ENCODE measurements at places on chromosomes 7 and 10.

DNA sequence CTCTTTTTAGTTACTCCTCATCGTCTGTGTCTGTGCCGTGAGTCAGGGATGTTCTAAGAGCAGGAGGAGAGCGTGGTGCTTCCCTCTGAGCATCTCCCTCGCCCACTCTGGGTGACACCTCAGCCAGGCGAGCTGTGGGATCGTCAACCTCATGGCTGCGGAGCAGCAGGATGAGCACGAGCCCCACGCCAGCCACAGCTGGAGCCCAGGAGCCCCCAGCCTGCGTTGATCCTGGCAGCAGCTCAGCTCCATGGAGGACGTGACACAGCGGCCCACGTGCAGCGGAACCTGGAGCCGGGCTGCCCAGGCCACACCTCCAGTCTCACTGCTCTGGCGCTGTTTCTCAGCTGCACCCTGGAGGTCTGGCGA is 512.0 kb downstream of the PTPRN2 start:
- H3K27me3 ChIP-seq, result no peaks in the 10 kb centered on the region
- H3K4me3 ChIP-seq, result no peak overlapping the region
- no peak for DNase-seq

- H3K27ac ChIP-seq, result no peak overlapping the region
- no peaks in the 10 kb centered on the region for H3K4me1 ChIP-seq
- H3K36me3 ChIP-seq, result no peaks in the 10 kb centered on the region
- no peak for DNase-seq
- H3K27me3 ChIP-seq, result no peaks in the 10 kb centered on the region
Observed at GRCh38 chr7:102313997-102314780, 27.5 kb downstream of the SH2B2 start.

GRCh38 chr10:51972733-51973346 is 273.4 kb upstream of the CSTF2T start:
- no peak overlapping the region for H3K27ac ChIP-seq
- no peaks in the 10 kb centered on the region for H3K4me1 ChIP-seq
- no peak overlapping the region for H3K4me3 ChIP-seq

DNA sequence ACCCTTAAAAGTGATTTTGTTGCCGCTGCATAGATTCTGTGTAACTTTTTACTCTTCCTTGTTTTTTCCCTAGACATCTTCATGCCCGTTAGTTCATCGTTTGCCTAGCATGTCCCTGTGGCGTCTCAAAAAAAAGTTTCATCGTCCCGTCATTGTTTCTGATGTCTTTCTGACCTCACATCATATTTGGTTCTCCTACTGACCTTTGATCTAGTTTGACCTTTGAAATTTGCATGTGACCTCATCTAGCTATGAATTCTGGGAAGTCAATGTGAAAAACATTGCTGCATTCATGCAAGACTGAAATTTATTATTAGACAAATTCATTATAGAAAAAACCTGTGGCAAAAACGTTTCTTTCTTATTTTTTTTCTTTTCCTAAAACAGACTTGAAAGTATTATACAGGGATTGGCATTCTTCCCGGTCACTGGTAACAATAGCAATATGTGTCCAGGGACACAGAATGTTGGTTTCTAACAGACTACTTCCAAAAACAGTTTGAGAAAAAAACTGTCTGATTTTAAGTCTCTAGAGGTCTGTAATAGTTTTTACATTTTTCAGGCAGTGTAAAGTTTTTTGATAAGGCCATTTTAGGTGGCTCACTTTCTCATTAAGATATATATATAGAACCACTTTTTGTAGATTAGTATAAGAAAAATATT is 280.9 kb downstream of the USP6NL start:
- peaks cover 32% of the 10 kb centered on the region for H3K36me3 ChIP-seq
- H3K4me3 ChIP-seq, result no peak overlapping the region
- peaks cover 74% of the 10 kb centered on the region for H3K4me1 ChIP-seq
- H3K27ac ChIP-seq, result no peak overlapping the region

DNA sequence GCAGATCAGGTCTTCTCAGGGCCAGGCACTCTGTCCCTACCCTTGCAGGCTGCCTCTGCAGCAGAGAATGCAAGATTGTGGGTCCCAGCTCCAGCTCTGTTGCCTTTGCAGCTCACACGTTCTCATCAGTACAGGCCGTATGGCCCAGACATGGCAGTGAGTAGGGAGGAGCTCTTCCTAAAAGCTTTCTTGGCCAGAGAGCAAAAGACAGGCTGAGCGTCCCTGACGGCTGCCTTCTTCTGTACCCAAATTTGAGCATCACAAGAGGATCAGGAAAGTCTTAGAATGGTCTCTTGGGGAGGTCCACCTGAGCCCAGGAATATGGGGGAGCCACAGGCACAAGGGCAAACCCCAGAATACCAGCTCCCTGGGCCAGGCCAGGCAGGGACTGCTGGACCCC is 266.3 kb upstream of the ZMIZ1 start:
- peak overlapping the region; percentile 73 for H3K27ac ChIP-seq
- H3K4me1 ChIP-seq, result peaks cover 62% of the 10 kb centered on the region
- H3K4me3 ChIP-seq, result no peak overlapping the region
- H3K27me3 ChIP-seq, result no peaks in the 10 kb centered on the region

DNA sequence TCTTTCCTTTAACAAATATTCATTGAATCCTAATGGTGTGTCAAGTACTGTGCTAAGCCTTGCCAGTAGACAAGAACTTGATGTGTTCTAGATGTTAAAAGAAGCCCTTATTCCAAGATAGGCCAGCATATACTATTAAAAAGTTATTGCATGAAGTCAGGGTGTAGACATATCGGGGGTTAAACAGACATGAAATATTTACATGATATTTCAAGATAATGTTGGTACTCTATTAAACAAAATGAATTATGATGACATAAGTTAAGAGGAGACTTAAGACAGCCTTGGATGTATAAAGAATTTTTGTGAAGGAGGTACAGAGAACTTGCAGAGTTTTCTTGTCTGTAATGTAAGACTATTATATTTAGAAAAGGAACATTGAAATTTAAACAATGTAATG is 44.8 kb downstream of the HDAC9 start:
- no peaks in the 10 kb centered on the region for H3K27me3 ChIP-seq
- H3K4me1 ChIP-seq, result no peaks in the 10 kb centered on the region
- H3K36me3 ChIP-seq, result no peaks in the 10 kb centered on the region

DNA sequence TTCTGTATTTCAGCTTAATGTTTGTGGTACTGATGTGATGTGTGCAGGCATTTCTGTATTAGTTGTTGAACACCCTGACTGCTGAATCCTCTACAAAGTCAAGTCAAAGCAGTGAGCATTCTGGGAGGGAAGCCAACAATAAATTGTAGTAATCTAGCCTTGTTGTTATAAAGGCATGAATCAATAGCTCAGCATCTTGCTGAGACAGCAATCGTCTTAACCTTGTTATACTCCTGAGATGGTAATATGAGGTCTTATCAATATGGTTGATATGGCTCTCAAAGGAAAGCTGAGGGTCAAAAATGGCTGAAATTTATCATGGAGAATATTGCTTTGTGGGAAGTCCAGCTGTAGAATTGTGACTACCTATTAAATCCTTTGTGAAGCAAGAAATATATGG is 299.4 kb downstream of the DNAJB9 start:
- H3K27ac ChIP-seq, result no peak overlapping the region
- no peaks in the 10 kb centered on the region for H3K4me1 ChIP-seq
- DNase-seq, result no peak
- no peak overlapping the region for H3K4me3 ChIP-seq
- no peaks in the 10 kb centered on the region for H3K36me3 ChIP-seq

DNA sequence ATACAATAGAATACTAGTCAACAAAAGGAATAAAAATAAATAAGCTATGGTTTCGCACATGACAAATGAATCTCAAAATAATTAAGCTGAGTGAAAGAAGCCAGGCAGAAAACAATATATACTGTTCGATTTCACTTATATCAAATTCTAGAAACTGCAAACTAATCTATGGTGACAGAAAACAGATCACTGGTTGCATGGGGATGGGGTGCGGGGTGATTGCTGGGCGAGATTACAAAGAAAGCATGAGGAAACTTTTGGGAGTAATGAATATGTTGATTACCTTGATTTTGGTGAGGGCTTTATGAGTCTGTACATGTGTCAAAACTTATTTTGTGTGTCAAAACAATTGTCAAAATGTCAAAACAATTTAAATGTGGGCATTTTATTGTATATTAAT is 135.6 kb downstream of the GPR85 start:
- DNase-seq, result no peak
- no peak overlapping the region for H3K27ac ChIP-seq
- H3K27me3 ChIP-seq, result no peaks in the 10 kb centered on the region

DNA sequence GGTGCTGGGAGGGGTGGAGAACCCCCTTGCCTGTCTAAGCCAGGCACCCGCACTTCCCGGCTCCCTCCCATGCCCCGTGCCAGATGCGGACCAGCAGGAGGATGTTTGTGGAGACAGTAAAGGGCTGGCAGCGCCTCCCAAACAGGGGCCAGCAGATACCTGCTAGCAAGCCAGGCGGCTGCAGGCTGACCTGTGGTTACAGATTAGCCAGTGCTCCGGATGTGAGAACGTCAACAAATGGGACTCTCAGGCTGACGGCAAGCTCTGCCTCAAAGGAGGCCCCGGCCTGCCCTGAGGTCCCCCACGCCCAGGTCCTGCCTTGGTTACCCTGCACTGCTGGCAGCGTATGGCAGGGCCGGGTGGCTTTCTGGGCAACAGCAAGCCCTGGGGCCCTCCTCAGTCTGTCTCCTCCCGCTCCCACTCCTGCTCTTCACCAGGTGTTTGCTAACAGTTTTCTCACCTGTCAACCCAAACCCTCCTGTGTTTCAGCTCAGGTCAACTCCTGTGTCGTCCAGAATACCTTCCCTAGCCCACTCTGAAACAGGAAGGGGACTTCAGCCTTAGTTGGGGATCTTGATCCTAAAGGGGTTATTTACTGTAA is 85.4 kb downstream of the NEURL1 start:
- H3K36me3 ChIP-seq, result no peaks in the 10 kb centered on the region
- H3K27me3 ChIP-seq, result no peaks in the 10 kb centered on the region
- H3K27ac ChIP-seq, result no peak overlapping the region
- no peak overlapping the region for H3K4me3 ChIP-seq
- DNase-seq, result no peak

DNA sequence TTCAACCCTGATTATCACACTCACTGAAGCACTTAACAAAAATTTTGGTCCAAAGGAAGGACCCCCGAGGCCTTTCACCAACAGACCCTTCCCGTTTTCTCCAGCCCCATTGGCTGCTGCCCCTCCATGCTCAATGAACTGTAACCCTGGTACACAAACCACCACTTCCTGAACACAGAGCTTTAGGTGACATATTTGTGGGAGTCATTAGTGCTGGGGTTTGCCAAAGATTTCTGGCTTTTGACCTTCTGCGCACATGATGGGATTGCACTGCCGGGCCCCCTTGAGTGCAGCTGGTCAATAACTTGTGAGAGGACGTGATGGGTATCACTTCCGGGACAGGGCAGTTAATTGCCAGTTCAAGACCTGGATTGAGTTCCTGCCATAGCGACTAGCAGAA is 9.0 kb upstream of the CAMK1D start:
- H3K27ac ChIP-seq, result no peak overlapping the region
- H3K4me1 ChIP-seq, result no peaks in the 10 kb centered on the region
- no peak overlapping the region for H3K4me3 ChIP-seq
- DNase-seq, result no peak
- no peaks in the 10 kb centered on the region for H3K36me3 ChIP-seq

GRCh38 chr10:10663622-10664021 is 354.1 kb upstream of the CELF2 start:
- H3K4me3 ChIP-seq, result no peak overlapping the region
- H3K27me3 ChIP-seq, result no peaks in the 10 kb centered on the region
- H3K4me1 ChIP-seq, result peaks cover under 1% of the 10 kb centered on the region
- peak overlapping the region; percentile 77 for H3K27ac ChIP-seq
- DNase-seq, result no peak
- H3K36me3 ChIP-seq, result no peaks in the 10 kb centered on the region

DNA sequence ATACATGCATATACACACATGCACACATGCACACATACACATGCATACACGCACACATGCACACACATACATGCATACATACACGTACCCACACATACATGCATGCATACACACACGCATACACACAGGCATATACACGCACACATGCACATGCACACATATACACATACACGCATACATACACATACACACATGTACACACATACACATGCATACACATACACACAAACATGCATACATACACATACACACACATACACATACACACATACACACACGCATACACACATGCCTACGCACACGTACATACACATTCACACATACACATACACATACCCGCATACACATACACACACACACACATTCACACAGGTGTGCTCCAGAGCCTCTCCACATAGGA is 81.0 kb upstream of the KMT2E start:
- H3K36me3 ChIP-seq, result no peaks in the 10 kb centered on the region
- H3K4me3 ChIP-seq, result no peak overlapping the region
- peaks cover 8% of the 10 kb centered on the region for H3K4me1 ChIP-seq
- DNase-seq, result no peak
- no peak overlapping the region for H3K27ac ChIP-seq

DNA sequence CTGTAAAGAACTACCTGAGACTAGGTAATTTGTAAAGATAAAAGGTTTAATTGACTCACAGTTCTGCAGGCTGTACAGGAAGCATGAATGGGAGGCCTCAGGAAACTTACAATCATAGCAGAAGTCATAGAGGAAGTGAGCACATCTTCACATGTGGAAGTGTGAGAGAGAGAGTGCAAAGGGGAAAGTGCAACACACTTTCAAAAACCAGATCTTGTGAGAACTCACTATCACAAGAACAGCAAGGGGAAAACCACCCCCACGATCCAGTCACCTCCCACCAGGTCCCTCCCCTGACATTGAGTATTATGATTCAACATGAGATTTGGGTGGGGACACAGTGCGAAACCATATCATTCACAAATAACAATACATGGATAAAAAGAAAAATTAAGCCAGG is 24.5 kb downstream of the AVL9 start:
- H3K27ac ChIP-seq, result no peak overlapping the region
- H3K4me1 ChIP-seq, result peaks cover 10% of the 10 kb centered on the region
- no peaks in the 10 kb centered on the region for H3K36me3 ChIP-seq
- no peaks in the 10 kb centered on the region for H3K27me3 ChIP-seq
- DNase-seq, result no peak

DNA sequence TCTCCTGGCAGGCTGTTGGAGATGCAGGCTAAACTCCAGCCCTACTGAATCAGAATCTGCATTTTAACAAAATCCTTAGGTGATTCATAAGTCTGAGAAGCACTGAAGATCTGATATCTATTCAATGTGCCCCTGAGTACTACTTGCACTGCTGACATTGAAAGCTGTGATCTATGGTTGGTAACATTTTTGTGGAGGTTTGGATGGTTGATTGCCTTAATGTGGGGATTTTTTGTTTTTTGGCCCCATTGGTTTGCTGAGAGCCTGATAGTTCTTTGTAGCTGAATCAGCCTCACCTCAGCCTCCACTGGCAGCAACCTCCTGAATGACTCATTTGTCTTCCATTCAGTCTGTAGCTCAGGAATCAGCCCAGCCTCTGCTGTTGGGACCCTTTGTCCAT is 14.7 kb upstream of the LRRN3 start:
- H3K4me3 ChIP-seq, result no peak overlapping the region
- no peak overlapping the region for H3K27ac ChIP-seq
- H3K36me3 ChIP-seq, result no peaks in the 10 kb centered on the region
- no peak for DNase-seq
- H3K4me1 ChIP-seq, result peaks cover 3% of the 10 kb centered on the region

- H3K4me3 ChIP-seq, result no peak overlapping the region
- H3K36me3 ChIP-seq, result no peaks in the 10 kb centered on the region
- no peak overlapping the region for H3K27ac ChIP-seq
- H3K27me3 ChIP-seq, result no peaks in the 10 kb centered on the region
- H3K4me1 ChIP-seq, result no peaks in the 10 kb centered on the region
Observed at GRCh38 chr10:123229927-123230630, 75.9 kb downstream of the BUB3 start.
